ENCODE measurements at places on chromosomes 7 and 10.

GRCh38 chr10:108582387-108582786 lies 1340.9 kb downstream of the XPNPEP1 start:
- DNase-seq: no peak

- DNase-seq: no peak
Observed at GRCh38 chr10:89138755-89139490, 68.2 kb downstream of the CH25H start.

DNA sequence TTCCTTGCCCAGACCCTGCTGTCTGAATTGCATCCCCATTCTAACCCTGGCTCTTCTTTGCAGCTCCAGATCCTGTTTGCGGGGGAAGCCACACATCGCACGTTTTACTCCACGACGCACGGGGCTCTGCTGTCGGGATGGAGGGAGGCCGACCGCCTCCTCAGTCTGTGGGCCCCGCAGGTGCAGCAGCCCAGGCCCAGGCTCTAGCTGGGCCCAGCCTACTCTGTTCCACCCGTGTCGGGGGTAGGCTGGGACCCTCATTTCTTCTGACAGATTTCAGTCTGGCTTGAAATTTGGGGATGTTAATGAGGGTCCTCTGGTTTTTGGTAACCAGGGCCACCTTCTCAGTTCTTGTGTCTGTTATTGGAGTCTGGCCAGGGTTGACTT lies 2.7 kb upstream of the MTG1 start:
- peak; percentile 48 for DNase-seq

- no peak for DNase-seq
Observed at GRCh38 chr7:37104822-37105518, 343.7 kb downstream of the ELMO1 start.

GRCh38 chr7:5452937-5453540 lies 29.4 kb upstream of the TNRC18 start:
- DNase-seq: peak; percentile 84

GRCh38 chr10:13100349-13101294 lies 659 bp downstream of the OPTN start:
- peak; percentile 83 for DNase-seq

DNA sequence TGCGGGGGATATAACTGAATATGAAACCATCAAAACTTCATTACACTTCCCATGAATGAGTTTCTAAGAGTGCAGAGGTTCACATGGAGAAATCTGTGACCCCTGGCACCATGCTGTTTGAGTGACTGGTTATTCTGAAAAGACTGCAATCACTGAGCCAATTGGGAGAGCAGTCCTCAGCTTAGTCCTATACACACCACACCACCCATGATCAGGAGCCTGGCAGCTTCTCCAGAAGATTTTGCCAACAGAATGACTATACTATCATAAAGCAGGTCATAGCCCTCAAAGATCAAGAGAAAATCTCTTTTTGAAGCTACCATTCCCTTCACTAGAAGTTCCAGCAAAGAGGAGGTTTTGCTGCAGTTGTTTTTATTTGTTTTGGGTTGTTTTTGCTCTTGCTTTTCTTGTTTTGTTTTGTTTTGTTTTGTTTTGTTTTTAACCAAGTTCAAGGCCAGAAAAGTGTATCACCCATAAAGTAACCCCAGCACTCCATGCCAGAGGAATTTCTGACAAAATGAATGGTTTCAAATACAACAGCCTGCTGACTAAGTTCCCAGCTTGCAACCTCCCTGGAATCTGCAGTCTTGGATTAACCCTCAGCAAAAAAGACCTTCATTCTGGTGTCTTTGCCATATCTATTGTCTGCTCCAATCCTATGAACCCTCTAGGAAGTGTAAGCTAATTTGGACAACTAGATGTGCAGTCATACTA lies 19.7 kb upstream of the HGF start:
- no peak for DNase-seq

GRCh38 chr7:150383710-150384397 lies 4.7 kb downstream of the ZNF775 start:
- DNase-seq: no peak

DNA sequence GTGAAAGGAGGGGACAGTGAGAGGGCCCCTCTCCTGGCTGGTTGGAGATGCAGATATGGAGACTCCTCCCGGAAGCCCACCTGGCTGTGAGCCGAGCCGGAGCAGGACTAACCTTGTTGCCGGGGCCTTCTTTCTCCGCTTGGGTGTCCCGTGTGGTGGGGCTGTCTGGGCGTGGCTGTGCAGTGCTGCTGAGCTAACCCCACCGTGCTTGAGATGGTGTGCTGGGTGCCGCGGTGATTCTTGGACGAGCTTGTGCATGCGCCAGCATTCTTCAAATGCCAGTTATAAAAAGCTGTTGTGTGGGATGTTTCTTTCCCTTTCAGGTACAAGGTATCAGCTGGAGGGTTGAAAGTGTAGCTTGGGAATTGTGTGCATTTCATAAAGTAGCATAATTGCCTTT lies 48.8 kb downstream of the DAGLB start:
- DNase-seq: no peak
